MCF 10A (cell line): ENCODE measurements at places on chromosomes 16 and 17. TPM values are rescaled to one million over a fixed set of nuclear protein-coding genes. Genes with fewer than 3 reads are reported as not detected.

The RNF157 gene
- 0.17 and 0.44 TPM in 2 replicates for total RNA-seq

The KRTAP2-2 gene
- total RNA-seq: not detected in 2 replicates

The TBC1D3C gene
- total RNA-seq: 3.4 TPM in 1 of 2 replicates, not detected in the other

The GTF3C1 gene
- 38.1 and 52.3 TPM in 2 replicates for total RNA-seq

The GNG13 gene
- total RNA-seq: not detected in 2 replicates

The SOST gene
- not detected in 2 replicates for total RNA-seq

The NHLRC4 gene
- total RNA-seq: not detected in 2 replicates

The ACE gene
- 0.30 and 0.39 TPM in 2 replicates for total RNA-seq

The IRF8 gene
- not detected in 2 replicates for total RNA-seq

The PRAC2 gene
- total RNA-seq: not detected in 2 replicates

DNA sequence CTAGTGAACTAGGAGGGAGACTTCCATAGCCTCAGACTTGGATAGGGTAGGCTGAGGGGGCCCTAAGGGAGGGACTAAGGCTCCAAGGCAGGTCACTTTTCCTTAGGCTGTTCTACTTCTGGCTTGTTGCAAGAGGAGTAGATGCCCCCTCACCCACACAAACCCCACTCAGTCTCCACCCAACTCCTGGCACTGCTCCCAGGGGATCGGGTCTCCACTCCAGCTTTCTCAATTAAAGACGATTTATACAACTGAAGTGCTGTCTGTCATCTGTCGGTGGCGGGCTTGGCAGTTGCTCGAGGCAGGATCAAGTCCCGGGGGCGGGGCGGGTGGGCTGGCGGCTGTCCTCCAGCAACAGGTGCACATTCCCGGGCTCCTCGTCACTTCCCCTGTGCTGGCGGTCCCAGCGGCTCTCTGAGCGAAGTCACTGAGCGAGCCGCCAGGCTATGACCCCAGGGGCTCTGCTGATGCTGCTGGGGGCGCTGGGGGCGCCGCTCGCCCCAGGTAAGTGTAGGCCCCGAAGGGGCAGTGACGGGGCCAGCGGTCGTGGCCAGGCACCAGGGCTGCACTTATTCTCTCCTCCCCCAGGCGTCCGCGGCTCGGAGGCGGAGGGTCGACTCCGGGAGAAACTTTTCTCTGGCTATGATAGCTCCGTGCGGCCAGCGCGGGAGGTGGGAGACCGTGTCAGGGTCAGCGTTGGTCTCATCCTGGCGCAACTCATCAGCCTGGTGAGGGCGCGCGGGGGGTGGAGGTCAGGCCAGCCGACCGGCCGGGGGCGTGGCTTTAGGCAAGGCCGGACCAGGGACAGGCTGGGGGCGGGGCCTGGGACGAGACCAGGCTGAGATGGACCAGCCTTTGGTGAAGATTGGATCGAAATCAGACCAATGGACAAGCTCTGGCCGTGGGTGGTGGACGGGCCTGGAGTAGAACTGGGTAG is at the start of gene CHRNB1:
Gene CHRNB1 (plus strand): TSS at position 380 of the 937 bp plus-strand sequence. CDS start 67 bp downstream, at position 447.
- no peak for DNase-seq

GRCh38 chr17:57391076-57391825 is 134.9 kb downstream of the MSI2 start:
- DNase-seq: no peak

DNA sequence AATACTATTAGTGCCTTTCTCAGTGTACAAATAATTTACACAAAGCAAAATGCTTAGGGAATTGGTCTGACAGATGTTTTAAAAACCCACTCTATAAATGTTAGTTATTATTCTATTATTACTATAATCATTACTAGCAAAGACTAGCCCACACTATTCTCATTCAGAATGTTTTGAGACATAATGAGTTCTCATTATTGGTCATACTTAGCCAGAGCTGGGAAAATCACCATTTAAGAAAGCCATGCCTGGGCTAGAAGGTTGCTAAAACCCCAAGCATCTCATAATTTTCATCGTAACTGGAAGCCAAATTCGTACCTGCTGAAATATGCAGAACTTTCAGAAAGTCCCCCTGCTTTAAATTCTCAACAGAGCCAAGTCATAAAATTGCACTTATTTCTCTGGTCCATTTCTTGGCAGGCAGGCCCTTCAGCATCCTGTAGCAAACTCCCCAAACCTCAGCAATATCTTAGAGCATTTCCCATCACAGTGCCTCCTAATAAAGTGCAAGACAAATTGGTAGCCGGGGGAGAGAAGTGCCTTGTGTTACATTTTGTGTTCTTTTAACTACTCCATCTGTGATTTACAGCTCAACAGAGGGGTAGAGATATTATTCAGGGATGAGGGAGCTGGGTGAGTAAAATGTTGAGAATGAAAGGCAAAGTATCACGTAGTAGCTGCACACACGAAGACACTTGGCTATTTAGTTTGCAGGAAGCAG is 79.8 kb upstream of the ADAMTS18 start:
- DNase-seq: no peak

DNA sequence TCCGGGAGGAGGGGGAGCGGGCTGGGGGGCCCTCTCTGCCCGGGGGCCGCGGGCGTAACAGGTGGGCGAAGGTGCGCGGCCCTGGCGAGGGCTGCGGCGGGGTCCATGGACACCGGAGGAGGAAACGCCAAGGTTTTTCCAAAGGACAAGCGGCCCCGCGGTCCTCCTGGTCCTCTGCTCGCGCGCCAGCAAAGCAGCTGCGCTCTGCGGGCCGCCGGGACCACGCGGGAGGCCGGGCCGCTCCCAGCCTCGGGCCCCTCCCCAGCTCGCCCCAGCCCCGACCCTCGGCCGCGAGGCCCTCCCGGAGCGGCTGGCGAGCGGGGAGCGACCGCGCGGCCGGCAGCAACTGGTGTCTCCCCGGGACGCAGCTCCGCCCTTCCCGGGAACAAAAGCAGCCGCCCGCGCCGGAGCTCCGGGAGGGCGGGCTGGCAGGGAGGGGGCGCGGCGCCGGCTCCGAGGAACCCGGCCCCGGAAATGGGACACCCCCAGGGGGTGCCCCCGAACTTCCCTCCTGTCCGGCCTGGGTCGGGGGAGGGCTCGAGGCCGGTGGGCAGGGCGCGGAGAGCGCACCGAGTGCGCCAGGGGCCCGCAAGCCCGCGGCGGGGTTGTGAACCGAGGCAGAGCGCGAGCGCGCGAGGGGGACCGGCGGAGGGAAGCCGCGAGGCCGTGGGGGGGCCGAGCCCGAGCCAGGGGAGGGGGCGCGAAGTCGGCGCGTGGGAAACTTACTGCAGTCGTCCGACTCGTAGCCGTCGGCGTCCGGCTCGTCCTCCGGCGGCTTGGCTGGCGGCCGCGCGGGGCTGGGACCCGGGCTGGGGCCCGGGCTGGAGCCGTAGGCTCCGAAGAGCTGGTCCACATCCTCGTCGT is 837 bp downstream of the DOC2B start:
- DNase-seq: no peak

- DNase-seq: no peak
Observed at GRCh38 chr17:17752821-17753321, 71.6 kb downstream of the RAI1 start.

- no peak for DNase-seq
Observed at GRCh38 chr17:48644159-48644558, 18.0 kb upstream of the HOXB9 start.

DNA sequence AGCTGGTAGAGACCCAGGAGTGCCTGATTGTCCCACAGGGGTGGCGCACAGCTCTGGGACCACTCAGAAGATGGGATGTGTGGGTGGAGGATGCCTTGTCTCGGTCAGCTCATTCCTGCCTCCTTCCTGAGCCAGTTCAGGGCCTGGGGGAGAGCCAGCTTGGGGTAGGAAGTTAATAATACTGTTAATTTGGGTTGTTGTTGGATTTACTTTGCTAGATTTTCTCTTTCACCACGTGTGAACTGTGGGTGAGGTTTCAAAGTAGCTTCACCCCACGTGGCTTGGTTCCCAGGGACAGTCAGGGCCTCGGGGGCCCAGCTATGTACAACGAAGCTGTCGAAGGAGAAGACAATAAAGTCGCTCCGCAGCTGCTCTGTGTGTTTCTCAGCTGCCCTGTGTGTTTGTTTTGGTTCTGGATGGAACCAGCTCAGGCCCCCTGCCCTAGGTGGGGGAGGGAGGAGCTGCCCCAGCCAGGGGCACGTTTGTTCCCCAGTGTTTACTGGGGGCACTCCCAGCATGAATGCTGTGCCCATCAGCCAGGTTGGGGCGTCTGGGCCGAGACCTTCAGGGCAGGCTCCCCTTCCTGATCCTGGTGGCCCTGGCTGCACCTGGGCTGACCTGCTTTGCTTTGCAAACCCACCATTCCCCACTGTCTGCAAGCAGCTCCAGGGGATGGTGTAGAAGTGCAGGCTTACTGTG is 2.3 kb downstream of the NUDT16L1 start:
- DNase-seq: no peak

DNA sequence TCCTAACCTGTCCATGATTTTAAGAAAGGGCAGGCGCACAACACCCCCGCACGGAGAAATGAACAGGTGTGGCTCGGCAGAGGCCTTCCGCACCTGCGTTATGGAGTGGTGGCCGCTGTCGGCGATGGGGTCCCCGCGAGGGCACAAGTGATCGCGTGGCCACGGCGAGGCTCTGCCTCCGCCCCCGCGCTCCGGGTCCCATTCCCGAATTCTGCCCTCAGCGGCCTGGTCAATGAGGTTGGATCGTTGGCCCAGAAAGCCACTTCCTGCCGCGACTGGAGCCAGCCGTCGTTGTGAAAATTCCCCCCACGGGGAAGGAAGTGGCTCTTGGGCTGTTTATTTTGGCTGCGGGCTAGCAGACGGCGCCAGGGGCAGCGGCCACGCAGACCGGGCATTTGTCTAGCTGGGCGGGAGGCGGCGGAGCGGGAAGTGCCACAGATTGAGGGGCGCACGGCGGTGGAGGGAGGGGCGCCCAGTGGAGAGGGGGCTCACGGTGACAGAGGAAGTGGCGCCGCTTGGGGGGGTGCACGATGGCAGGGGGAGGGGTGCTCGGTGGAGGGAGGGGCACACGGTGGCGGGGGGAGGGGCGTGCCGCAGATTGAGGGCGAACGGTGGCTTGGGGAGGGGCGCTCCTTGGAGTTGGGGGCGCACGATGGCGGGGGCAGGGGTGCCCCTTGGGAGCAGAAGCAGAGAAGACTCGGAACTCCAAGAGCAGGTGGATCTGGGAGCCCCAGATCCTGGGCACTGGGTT is 25.0 kb downstream of the MRC2 start:
- DNase-seq: peak; percentile 65

DNA sequence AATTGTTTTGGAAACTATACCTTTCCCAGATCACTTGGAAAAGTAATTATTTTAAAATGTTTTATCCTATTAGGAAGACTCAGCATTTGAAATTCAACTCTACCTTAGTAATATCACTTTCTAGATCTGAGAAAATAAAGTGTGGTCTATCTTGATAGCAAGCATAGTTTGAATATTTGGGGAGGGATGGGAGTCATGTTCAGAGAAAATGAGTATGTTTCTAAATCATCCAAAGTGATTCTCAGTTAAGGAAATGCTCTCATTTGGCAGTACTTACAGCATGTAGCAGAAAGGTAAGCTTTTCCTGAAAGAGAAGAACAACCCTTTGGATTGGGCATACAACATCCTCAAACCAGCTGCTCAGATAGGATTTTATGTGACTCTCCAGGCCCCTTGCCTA is 6.9 kb downstream of the C17orf75 start:
- DNase-seq: no peak

DNA sequence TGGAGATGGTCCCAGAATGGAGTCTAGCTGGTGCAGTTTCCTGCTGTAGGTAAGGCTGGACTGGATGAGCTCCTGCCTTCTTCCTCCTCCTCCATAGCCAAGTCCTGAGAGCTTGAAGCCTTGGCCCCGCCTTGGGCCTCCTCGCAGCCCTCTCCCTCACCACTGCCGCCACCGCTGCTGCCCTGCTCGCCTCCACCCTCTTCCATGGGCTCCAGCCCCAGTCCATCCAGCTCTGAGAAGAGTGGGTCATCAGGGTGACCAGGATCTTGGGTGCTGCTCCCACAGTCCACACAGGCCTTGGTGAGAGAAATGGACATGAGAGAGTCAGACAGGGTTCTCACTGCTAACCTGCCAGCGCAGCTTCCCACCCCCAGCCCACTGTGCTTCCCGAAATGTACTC is 11.2 kb downstream of the PER1 start:
- DNase-seq: no peak

GRCh38 chr17:48048384-48049126 is 396 bp downstream of the NFE2L1 start:
- DNase-seq: peak; percentile 94

DNA sequence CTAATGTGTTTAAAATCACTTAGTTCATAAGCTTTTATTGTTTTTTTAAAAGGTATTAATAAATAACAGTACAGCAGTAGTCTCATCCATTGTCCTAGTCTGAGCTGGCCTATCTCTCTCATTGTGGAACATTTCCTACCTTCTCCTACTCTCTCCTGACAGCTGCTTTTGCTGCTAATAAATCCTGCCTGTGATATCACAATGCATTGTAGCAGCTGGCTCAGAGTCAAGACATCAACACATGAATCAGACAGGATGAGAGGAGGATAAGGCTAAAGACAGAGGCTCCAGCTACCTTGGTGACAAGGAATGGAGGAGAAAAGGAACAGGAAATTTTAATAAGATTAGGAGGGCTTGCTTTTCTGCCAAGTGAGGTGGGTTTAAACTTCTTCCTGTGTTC is 626.1 kb downstream of the HS3ST4 start:
- no peak for DNase-seq

- peak; percentile 74 for DNase-seq
Observed at GRCh38 chr17:66715745-66716156, 119.2 kb upstream of the CACNG5 start.

GRCh38 chr16:1643521-1643920 is 31.4 kb downstream of the CRAMP1 start:
- no peak for DNase-seq

DNA sequence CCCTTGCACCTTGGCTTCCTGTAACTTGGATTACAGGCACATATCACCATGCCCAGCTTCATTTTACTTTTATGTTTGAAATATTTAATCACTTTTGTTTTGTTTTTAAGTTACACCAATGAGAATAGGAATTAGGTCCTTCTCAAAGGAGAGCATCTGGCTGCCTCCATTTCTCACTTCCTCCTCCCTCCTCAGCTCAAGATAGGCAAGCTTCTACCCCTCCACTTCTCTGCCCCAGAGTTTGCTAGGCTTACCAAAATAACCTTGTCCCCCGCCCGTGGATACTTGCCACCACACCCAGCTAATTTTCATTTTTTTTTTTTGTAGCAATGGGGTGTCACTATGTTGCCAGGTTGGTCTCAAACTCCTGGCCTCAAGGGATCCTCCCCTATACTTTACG is 17.9 kb downstream of the GABARAPL2 start:
- DNase-seq: no peak

DNA sequence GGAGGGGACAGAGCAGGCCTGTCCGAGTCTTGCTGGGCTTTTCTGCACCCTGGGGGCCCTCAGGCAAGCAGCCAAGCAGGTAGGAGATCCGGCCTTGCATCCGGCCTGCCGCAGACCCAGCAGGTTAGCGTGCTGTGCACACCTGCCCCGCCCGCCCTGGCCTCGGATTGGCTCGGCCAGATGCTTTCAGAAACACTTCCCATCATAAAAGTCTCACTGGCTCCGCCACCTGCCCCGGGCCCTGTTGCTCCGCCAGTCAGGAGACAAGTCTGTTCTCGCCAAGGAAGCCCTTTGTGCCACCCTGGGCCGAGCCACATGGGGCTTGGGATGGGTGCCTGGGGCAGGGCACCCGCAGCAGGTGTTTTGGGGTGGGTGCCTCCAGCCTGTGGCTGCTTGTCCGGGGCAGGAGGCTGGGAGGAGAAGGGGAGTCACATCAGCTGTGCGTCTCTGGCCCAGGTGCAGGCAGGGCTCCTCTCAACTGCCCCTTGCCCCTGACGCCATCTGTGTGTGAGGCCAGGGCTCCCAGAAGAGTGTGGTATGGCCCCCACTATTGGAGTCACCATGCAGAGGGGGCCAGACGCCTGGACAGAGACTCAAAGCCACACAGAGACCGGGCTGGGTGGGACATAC is 228.2 kb upstream of the GSE1 start:
- DNase-seq: peak; percentile 91
